ENCODE measurements at places on chromosomes 5 and 9.

GRCh38 chr5:141771031-141771430 is 89.0 kb upstream of the ARAP3 start:
- no peak for DNase-seq

DNA sequence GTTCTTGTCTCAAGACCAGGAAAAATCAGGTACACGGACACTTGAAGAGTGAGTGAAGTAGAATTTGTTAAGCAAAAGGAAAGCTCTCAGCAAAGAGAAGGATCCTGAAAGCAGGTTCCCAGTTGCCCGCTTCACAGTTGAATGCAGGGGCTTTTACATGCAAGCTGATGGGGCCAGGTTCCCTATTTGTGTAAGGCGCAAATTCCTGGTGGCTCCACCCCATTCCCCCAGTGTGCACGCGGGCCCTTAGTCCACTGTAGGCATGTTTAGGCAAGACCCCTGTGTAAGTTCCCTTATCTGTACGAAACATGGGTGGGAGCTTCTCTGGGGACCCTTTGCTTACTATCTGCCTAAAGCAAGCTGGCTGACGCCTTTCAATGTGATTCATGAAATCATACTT is 2.7 kb upstream of the AGTPBP1 start:
- no peak for DNase-seq

- no peak for DNase-seq
Observed at GRCh38 chr9:111804636-111805035, 9.9 kb upstream of the SHOC1 start.

- DNase-seq = no peak
Observed at GRCh38 chr5:74034733-74035132, 408.7 kb downstream of the ARHGEF28 start.

- DNase-seq = no peak
Observed at GRCh38 chr9:77170991-77171699, 6.2 kb upstream of the VPS13A start.

DNA sequence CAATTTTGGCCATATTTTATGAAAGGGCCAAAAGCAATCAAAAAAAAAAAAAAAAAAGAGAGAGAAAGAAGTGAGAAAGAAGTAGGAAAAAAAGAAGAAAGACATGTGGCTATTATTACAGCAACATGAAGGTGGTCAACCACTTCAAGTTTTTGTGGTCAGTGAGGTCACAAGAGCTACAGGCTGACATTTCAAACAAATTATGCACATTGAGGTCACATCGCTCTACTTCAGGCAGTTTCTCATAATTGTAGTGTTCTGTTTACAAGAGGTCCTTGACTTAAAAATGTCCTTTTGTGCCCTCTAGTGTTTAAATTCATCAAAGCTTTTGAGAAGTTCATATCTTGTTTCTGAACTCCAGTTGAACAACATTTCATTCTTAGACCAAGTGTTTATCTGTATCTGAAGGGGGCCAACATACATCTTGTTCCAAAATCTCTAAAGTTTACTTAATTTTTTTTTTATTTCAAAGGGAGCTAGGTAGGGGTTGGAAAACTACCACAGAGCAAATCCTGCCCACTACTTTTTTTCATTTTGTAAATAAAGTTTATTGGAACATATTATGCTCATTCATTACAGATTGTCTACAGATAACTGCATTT is 513.1 kb downstream of the PDE4D start:
- DNase-seq = peak; percentile 76

GRCh38 chr5:81182396-81183390 is 50.4 kb upstream of the CKMT2 start:
- no peak for DNase-seq

DNA sequence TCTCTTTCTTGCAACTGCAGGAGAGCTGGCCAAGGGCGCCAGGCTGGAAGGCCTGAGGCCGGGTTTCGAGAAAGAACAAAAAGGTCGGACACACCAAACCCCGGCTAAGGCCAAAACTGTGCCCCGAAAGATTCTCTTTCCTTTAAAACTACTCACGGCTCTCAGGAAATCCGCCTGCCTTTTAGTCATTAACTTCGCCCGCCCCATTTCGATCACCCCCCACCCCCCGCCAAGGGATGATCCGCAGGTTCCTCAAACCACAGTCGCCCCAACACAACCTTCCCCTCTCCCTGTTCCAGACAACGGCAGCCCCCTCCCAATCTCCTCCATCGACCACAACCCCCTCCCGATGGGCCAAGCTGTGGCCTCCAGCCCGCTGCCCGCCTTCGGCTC is 536 bp downstream of the FEM1C start:
- DNase-seq = no peak

- DNase-seq = no peak
Observed at GRCh38 chr9:131618071-131618479, 72.8 kb downstream of the PRRT1B start.

- no peak for DNase-seq
Observed at GRCh38 chr9:120242116-120242811, 337.7 kb downstream of the CDK5RAP2 start.

GRCh38 chr5:80077051-80077714 is 42.0 kb downstream of the THBS4 start:
- DNase-seq = no peak

- no peak for DNase-seq
Observed at GRCh38 chr9:126500600-126501382, 112.9 kb upstream of the LMX1B start.

DNA sequence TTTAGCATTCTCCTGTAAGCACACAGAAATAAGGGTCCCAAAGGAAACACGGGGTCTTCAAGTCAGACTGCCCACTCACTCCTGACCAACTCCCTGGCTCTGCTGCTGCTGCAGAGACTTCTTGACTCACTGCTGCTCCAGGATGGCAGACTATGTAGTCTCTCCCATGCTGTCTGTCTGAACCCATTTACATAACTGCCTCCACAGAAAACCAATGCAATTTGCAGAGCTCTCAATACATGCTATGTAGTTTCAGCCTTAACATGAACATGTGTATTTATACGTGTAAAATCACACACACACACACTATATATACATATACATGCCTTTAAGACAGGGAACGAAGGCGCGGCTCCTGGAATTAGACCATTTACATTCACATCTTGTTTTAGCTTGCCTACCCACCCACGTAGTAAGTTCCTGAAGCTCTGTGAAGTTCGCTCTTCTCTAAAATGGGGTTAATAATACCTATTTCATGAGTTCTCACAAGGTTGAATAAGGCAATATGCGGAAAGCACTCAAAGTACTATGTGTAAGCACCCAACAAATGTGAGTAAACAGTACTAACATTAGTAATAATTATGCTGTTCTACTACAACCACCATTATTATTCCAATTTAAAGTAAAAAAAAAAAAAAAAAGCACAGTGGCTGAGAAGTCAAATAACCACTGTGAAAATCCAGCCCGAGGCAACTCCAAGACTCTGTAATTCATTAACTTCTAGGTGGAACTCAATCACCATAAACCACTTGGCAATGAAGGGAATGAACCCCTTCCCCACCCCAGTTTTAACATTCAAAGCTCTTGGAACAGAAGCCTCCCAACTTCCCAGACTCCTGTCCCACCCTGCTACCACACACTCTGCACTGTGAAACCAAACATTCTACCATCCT is 31.8 kb downstream of the PRELID2 start:
- DNase-seq = no peak

DNA sequence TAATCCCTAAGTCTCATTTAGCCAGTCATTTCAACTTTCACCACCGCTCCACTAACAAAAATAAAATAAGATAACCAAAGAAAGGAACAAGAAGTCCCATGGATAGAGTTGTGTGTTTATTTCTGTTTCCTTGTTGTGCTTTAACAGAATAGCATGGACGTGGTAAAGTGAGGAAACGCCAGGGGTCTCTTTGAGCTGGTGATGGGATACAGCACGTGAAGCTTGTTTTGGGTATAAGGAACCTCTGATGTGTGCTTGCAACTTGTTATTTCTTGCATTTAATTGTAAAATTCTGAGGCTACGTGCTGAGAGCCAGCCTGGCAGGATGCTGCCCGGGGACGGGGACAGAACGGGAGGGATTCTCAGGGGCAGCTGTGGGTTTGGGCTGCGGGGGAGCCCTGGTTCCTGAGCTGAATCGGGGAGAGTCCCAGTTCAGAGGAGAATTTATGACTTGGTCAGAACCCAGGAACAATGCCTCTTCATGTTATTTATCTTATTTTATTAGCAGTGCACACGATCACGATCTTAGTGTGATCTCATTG is 63.4 kb downstream of the ANKRD33B start:
- no peak for DNase-seq

DNA sequence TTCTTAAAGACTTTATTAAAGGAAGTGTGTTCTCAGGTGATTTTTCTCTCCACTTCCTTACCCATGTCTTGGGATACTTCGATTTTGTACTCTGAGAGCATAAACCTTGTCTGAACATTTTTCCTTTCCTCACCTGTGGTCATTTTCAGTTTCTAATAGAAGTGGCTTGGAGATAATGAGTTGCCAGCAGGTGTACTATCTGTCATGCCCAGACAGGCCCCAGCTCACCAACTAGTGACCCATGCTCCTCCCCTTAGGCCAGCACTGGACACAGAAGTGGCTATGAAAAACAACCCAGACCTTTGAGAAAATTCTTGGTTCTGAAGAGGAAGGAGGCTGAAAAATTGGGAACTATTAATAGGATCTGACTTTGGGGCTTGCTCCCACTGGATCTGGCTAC is 49.2 kb upstream of the SMIM32 start:
- DNase-seq = peak; percentile 20

DNA sequence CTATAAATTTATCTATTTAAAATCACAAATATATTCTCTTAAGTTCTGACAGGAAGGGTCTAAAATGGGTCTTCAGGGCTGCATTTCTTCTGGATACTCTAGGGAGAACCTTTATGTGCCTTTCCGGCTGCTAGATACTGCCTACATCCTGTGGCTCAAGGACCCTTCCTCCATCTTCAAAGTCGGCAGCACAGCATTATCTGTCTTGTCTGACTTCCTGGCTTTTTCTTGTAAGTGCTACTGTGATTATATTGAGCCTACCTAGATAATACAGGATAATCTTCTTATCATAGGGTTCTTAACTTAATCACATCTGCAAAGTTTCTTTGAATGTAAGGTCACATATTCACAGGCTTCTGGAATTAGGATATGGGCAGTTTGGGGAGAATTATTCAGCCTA is 943.8 kb upstream of the TYRP1 start:
- DNase-seq = no peak

DNA sequence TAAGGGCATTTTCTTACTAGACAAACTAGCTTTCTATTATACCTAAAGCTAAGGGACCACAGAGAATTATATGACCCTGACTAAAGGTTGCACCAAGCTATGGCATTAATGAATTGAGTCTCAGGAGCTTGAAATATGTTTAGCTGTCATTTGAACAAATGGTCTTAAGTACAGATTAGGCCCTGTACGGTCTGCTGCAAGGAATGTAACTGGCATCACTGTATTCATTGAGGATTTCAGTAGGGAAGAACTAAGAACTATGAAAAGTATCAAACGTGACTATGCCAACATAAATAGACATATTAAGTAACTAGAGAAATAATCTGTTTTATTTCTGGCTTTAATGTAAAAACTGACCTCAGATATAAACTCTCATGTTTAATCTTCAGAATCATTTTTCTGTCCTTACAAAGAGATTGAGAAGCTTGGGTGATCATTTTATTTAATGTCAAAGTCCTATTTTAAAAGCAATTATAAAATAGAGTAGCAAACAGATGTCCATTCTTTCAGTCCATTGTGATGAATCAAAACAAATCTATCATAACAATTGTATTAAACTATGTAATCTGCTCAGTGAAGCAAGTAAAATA is 845.9 kb downstream of the MAT2B start:
- no peak for DNase-seq

- DNase-seq = no peak
Observed at GRCh38 chr5:155649666-155650065, 636.1 kb downstream of the KIF4B start.

GRCh38 chr5:137071931-137072330 is 427.2 kb downstream of the SPOCK1 start:
- DNase-seq = no peak

GRCh38 chr5:133994990-133995333 is 9.8 kb downstream of the VDAC1 start:
- no peak for DNase-seq

DNA sequence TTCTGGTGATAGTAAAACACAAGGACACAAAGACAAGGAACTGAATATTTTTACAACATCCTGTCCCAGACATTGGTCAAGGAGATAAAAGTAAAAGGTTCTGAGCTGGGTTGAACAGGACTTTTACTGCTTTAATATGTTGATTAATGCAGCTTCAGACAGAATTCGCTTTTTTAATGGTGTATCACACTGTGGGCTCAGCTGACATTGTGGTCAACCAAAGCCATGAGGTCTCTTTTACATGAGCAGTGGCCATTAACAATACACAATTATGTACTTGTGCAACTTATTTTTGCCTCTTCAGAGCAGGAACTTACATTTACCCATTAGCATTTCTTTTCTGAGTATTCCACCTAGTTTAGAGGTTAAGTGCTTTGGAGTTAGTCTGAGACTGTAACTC is 22.8 kb upstream of the ERBIN start:
- DNase-seq = no peak

DNA sequence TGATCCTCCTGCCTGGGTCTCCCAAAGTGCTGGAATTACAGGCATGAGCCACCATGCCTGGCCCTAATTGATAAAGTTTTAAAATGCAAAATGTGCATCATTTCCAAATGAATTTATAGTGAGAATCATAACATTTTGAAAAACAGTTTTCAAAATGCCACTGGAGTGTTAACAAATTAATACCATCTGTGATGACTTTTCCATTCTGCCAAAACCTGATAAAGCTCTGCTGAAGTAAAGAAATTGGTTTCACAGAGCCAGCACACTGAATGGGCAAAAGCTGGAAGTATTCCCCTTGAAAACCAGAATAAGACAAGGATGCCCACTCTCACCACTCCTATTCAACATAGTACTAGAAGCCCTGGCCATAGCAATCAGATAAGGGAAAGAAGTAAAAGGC is 89.6 kb downstream of the MUSK start:
- no peak for DNase-seq

GRCh38 chr5:136020383-136021015 is 8.3 kb upstream of the TGFBI start:
- no peak for DNase-seq

GRCh38 chr9:118209343-118209742 is 505.1 kb downstream of the TLR4 start:
- no peak for DNase-seq

GRCh38 chr5:74903165-74903787 is 37.1 kb upstream of the FAM169A start:
- no peak for DNase-seq

GRCh38 chr9:125183054-125183453 is 6.5 kb downstream of the PPP6C start:
- DNase-seq = no peak

DNA sequence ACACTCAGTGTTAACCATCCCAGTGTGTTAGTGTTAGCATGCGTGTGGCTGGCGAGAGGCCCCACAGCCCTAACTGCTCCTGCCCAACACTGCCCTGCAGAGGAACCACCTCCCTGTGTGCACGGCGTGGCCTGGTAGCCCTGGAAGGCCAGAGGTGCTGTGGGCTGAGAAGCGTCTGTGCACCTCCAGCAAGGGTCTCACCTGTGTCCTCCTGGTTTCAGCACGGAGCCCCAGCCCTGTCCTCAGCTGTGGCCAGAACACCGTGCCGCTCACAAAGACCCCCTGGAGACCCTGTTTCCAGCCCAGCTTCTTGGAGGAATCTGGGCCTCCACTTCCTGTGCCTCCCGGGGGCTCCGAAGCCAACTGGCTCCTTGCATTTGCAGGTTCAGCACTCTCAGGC is 56.1 kb upstream of the NRARP start:
- DNase-seq = no peak

Measured in GM12878 (cell line).